ENCODE measurements at places on chromosomes 3 and 15.

DNA sequence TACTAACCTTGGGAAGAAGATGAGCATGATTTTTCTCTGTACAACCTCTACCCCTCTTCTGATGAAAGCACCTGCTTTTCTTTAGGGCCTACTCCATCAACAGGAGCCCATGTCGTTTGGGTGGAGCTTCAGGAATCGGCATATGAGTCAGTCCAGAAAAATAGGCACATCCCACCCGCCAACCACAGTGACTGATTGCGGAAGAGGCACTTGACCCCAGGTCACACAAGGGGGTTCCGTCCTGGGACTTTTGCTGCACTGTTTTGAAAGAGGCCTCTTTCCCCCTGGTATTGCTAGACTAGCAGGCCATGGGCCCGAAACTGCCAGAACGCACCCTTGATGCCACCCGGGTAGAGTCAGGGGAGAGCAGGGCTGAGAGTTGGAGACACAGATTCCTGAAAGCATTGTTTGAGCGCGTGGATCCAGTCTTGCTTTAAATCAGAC, 19.3 kb upstream of the NRROS start:
- DNase-seq: peak; percentile 77

- no peak for DNase-seq
These were observed 11.0 kb upstream of the USP3 start for GRCh38 chr15:63493436-63493835.

DNA sequence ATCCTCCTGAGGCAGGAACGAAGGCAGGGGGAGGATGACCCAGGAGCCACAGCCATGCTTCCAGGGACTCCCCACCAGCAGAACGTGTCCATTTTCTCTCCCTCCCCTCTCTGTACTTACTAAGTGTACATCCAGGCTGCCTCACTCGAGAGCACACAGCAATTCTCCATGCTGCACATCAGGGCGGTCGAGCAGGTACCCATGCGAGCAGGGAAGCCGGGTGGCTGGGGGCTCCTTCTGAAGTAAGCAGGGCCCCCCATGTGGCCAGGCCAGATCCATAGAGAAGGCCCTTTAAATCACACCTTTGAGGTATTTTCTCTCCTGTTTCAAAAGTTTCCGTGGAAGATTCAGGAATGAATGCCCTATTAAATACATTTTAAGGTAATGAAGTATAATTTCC, 41.2 kb upstream of the SLC6A11 start:
- DNase-seq: no peak

- no peak for DNase-seq
These were observed 12.0 kb downstream of the SNRK start for GRCh38 chr3:43298292-43298691.

- DNase-seq: no peak
These were observed at the start of gene CSPG4 for GRCh38 chr15:75712668-75713337. CSPG4 (minus strand) TSS chr15:75712848; CDS start chr15:75712755, 93 bp downstream.

GRCh38 chr3:48226939-48227338, 3.6 kb downstream of the CAMP start:
- no peak for DNase-seq

DNA sequence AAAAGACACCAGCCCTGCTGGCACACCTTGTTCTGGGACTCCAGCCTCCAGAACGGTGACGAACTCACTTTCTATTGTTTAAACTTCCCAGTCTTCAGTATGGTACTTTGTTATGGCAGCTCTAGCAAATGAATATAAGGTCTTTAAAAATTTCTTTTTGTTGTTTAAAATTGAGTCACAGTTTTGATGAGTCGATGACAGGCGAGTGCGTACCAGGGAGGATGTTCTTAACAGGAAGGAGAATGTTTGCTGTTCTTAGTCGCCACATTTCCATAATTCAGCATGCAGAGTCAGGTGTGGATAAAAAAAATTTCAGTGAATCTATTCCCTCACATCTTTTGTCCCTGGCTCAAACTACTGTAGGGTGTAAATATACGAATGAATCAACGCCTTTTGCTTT, 12.4 kb downstream of the DNASE1L3 start:
- DNase-seq: no peak

GRCh38 chr3:193271101-193271840, 30.2 kb downstream of the PLAAT1 start:
- no peak for DNase-seq

- DNase-seq: no peak
These were observed 106.9 kb upstream of the UBP1 start for GRCh38 chr3:33547101-33547500.

- no peak for DNase-seq
These were observed 13.1 kb downstream of the CCR5AS start for GRCh38 chr3:46393554-46394434.

GRCh38 chr15:69881766-69882165, 216.0 kb downstream of the TLE3 start:
- DNase-seq: no peak

GRCh38 chr3:62365391-62366125, 7.8 kb downstream of the FEZF2 start:
- DNase-seq: no peak

DNA sequence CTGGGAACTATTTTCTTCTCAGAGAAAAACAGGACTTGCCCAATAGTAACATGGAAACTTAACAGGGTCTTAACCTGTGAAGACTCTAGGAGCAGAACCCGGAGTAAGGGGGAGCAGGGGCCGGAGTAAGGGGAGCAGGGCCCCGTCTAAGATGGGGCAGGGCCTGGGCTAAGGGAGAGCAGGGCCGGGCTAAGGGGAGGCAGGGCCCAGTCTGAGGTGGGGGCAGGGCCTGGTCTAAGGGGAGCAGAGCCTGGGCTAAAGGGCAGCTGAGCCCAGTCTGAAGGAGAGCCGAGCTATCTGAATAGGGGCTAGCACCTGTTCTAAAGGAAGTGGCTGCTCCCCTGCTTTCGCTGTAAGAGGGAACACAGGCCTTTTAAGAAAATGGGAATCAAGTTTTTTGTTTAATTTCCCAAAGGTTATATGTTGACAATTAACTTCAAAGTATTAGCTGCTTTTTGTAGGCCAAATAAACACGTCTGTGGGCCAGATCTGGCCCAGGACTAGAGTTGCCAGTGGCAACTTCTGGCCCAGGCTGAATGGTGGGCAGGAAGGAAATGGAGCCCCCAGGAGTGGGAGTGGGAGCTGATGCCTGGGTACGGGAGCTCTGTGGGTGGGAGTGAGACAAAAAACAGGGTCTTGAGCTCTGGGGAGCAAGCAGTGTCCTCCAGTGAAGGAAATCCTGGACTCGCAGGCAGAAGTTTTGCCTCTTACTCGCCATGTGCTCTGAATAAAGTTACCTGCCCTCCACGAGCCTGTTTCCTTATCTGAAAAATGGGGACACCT, 32.5 kb downstream of the CSPG4 start:
- DNase-seq: no peak

GRCh38 chr3:18900994-18901393, 247.3 kb upstream of the KCNH8 start:
- no peak for DNase-seq

DNA sequence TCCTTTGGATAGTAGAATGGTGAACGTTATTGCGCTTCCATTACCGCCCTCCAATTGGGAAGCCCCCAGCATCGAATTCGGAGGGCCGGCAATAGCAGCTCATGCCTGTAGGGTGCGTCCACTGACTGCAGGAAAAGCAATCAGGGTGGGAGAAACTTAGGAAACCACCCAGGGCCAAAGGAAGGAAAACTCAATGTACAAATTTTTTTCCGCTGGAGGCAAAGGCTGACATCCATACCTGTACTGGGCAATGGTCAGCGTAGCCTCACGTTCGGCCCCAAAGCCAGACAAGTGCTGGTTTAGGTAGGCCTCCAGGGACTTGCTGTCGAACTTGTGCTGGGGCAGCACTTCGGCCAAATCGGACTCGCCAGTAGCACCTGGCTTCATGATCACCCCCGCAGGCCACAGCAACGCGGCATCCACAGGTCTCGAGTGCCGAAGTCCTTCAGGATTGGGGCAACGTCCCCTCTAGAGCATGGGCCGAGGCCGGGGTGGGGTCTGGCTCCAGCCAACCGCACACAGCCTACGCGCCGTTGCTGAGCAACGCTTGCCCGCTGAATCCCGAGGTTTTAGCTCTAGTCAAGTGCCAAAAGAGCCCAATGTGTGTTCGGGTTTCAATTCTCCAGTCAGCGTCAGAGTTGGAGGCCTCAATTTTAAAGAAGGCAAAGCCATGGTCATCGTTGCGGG, at the start of gene ACAD11:
TSS of gene ACAD11 (minus strand) at position 445 of the 687 bp plus-strand sequence. CDS start at position 387, 58 bp downstream.
- peak; percentile 50 for DNase-seq

Measured in activated CD4-positive, alpha-beta T cell treated with anti-CD3 and anti-CD28 coated beads, Interleukin-10, Interleukin-2, amounts not matched to agents 100 ng/mL and 50 ng/mL, durations not matched to agents 16 hours and 8 hours (primary cell).